ENCODE measurements at places on chromosomes 5 and 9.

GRCh38 chr9:107894572-107895261 lies 405.1 kb upstream of the KLF4 start:
- DNase-seq, result no peak

DNA sequence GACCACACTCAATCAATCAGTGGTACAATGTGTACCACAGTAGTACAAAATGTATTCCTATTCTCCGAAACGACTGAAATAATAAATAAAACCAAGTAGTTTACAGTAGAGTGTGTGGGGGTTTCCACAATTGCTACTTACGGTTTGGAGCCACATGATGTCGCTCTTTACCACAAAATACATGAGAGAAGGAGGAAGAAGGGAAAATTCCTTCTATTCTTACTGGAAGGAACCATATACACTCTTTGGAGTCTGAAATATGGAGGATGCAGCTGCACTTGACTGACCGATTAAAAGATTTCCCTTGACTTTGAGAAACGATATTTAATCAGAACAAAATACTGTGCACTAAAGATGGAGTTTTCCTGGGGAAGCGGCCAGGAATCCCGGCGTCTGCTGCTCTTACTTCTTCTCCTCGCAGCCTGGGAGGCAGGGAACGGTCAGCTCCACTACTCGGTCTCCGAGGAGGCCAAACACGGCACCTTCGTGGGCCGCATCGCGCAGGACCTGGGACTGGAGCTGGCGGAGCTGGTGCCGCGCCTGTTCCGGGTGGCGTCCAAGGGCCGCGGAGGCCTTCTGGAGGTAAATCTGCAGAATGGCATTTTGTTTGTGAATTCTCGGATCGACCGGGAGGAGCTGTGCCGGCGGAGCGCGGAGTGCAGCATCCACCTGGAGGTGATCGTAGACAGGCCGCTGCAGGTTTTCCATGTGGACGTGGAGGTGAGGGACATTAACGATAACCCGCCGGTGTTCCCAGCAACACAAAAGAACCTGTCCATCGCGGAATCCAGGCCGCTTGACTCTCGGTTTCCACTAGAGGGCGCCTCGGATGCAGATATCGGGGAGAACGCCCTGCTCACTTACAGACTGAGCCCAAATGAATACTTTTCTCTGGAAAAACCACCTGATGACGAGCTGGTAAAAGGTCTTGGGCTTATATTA lies at the start of gene PCDHA4:
Gene PCDHA4 (plus strand): TSS at position 235 of the 942 bp plus-strand sequence.
- no peak for DNase-seq

DNA sequence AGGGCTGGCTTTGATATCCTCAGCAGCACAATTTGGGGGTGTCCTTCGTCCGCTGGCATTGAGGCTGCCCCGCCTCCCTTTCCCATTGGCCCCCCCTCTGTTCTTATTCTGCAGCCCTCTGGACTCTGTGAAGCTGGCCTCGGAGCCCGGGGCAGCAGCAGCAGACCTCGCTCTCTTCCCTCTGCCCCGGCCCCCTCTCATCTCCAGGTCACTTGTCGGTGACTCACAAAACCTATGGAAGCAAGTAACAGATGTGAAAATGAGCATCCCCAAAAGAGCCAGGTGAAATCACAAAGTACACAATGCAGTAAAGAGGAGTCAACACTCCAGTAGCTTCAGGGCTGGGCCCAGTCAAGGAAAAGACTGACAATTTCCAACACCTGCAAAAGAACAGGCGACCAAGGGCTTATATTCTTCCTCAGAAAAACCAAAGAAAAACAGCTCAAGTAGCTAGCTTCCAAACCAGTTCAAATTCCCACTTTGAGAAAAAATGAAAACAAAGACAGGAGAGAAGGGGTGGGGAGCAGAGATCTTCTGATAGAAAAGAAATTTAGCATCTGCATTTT lies 97.5 kb downstream of the ZNF608 start:
- DNase-seq, result no peak

DNA sequence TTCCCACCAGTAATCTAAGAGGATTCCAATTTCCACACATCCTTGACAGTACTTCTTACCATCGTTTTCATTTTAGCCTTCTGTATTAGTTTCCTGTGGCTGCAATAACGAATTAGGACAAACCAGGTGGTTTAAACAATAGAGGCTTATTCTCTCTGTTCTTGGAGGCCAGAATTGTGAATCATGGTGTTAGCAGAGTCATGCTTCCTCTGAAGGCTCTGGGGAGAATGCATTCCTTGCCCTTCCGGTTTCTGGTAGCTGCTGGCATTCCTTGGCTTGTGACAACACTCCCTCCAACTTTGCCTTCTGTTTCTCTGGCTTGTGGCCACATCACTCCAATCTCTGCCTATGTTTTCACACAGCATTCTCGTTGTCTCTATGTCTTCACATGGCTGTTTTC lies 23.5 kb downstream of the RIGI start:
- DNase-seq, result peak; percentile 38

DNA sequence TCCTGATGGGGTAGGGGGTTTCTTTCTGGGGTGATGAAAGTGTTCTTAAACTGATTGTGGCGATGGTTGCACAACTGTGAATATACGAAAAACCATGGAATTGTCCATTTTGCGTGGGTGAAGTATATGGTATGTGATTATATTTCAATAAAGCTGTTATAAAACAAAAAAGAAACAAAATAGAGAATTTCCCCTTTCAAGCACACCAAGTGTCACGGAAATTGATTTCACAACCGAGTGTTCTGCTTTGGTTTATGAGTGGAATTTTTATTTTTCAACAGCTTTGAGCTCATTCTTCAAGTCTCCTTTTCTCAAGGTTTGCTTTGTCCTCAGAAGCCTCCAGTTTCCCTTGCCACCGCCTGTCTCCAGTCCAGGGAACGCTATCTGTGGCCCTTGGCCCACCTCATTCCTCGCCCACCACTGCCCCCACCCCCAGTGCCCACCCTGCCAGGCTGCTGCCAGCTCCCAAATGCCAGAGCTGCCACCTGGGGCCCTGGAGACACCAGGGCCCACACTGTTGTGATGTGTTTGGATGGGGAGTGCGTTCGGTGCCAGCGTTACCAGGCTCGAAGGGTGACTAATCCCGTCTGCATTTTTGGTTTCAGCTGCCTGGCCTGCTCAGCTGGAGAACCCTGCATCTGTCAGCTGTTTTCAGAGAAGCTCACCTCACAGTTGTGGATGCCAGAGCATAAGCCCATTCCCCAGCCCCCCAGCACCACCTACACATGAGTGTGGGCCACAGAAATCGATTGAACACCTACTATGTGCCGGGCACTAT lies 30.4 kb downstream of the DUSP1 start:
- DNase-seq, result peak; percentile 93

DNA sequence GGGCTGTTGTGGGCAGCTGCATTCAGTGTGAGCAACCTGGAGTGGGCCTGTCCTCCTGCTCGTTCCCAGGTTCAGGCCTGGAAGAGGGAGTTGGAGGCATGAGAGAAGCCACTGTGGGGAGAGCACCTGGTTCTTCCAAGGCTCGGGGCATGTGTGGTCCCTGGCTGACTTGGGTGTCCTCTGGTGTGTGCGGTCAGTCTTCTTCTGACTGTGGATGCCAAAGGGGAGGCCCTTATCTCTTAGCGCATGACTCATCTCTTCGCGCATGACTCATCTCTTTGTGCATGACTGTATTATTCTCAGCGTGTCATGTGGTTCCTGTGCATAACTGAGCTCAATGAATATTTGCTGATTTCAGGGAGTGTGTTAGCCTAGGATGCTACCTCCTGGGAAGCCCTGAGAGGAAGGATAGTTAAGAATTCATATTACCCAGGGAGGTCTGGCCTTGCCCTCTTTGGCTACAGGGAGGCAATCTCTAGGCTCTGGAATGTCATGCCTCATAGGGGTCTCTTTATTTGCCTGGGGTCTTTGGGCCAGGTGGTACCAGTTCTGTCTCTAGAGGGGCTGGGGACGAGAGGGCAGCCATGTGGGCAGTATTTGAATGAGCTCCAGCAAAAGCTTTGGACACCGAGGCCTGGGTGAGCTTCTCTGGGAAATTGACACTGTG lies 188.7 kb downstream of the HSPA4 start:
- peak; percentile 63 for DNase-seq

DNA sequence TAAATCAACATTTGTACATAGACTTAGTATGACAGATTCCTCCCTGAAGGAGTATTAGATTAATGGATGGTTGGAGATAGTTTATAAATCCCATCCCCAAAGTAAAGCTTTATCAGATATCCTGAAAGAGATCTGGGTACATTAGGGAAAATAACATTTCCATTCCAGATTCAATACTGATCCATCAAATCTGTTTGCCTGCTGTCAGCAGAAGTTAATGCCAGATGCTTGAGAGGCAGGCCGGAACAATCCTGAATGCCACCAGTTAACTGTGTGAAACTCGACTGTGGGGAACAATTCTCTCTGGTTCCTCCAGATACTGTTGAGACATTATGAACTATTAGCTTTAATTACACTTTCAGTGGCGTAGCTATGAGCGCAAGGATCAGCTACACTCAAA lies 1166.8 kb downstream of the MAT2B start:
- DNase-seq, result no peak

DNA sequence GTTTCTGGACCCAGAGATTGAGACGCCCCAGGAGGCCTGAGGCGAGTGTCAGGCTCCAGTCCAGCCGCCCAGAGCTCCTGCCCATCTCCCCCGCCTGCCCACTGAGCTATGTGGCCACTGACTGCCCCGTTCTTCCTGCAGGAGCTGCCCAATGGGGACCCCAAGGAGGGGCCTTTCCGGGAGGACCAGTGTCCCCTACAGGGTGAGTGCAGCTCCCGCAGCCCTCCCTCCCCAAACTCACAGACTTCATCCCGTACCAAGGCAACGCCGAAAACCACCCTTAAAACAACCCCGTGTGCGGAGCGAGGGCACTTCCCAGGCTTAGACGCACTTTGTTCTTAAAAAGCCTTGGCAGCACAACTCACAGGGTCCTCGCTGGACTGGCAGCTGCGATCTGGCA lies 23.4 kb downstream of the NKD2 start:
- DNase-seq, result no peak

- DNase-seq, result no peak
Measured at GRCh38 chr9:33246269-33246860, 6.4 kb downstream of the SPINK4 start.

- DNase-seq, result peak; percentile 69
Measured at GRCh38 chr5:149605998-149606724, 24.9 kb downstream of the ARHGEF37 start.

- DNase-seq, result no peak
Measured at GRCh38 chr9:98109052-98109451, 10.0 kb downstream of the TRIM14 start.

GRCh38 chr5:45643056-45643455 lies 53.1 kb downstream of the HCN1 start:
- no peak for DNase-seq

DNA sequence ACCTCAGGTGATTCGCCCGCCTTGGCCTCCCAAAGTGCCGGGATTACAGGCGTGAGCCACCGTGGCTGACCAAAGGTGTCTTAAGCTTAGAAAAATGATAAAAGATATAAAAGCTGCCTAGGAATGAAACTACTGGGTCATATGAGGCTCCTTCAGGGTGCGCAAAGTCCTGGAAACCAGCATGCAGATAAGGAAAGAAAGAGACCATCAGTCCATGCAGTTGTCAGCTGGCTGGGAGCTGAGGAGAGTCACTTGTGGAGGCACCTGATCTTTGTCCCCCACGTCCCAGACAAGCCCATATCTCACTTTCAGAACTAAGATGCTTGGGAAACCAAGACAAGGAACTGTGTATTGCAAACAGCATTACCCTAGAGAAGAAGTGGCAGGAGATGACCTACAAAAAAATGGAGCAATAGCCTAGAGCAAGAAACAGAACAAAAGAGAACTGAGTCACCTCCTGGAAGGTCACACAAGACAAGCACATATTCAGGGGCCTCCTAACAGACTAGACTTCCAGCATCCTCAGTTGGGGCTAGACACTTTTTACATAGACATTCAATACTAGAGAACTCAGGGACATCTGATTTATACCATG lies 2.8 kb upstream of the CCDC125 start:
- no peak for DNase-seq

- no peak for DNase-seq
Measured at GRCh38 chr5:173676375-173676774, 59.9 kb upstream of the BOD1 start.
